ENCODE measurements at places on chromosomes 4 and X. TPM values are rescaled to one million over a fixed set of nuclear protein-coding genes. Genes with fewer than 3 reads are reported as not detected.

DNA sequence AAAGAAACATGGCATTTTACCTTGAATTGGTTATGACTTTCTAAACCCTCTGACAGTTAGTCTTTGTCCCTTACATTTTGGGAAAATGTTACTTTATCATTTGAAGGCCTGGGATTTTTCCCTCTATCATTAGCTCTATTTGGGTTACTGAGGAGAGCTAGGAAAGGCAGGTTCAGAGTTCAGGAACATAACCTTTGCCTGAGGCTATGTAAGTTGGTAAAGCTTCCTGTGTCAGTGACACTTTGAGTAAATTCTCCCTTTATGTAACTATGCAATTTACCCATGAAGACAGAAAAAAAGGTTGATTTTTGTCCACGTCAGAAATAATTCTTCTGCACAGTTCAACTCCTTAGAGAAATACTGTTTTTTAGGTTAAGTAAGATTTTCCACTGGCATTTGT, 171.8 kb upstream of the NRK start:
- no peak for DNase-seq

DNA sequence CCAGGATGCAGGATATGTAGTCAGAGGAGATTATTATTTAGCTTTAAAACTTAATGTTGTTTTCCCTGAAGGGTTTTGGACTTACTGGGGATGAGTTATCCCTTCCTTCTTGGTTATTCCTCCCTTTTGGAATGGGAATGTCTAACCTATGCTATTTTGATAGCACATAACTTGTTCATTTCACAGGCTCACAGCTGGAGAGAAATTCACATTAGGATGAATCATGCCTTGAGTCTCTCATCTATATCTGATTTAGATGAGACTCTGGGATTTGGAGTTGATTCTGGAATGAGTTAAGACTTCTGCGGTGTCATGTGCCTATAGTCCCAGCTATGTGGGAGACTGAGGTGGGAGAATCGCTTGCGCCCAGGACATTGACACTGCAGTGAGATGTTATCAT, 81.1 kb downstream of the ATP11C start:
- no peak for DNase-seq

GRCh38 chr4:42513748-42514492, 116.6 kb downstream of the SHISA3 start:
- DNase-seq: no peak

- no peak for DNase-seq
Measured at GRCh38 chr4:143391895-143392294, 55.2 kb downstream of the GAB1 start.

DNA sequence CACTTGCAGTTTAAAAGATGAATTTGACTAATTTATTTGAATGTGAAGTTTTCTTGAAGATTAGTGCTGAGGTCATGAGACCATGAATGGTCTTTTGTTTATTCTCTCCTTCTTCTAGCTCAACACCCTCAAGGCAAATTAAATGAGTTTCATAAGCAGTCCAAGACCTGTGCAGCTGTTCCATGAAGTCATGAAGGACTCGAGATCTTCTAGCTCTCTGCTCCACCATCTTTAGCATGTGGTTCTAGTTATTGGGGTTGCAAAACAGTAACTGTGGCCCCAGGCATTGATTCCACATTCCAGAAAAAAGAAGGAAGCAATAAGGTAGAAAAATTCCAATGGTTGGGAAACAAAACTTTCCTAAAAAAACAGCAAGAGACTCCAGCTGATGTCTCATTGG, 84.2 kb upstream of the HS3ST1 start:
- no peak for DNase-seq

Gene SLC6A8
- total RNA-seq: 23.2 TPM

- no peak for DNase-seq
Measured at GRCh38 chr4:183374950-183375555, 52.8 kb upstream of the CLDN24 start.

DNA sequence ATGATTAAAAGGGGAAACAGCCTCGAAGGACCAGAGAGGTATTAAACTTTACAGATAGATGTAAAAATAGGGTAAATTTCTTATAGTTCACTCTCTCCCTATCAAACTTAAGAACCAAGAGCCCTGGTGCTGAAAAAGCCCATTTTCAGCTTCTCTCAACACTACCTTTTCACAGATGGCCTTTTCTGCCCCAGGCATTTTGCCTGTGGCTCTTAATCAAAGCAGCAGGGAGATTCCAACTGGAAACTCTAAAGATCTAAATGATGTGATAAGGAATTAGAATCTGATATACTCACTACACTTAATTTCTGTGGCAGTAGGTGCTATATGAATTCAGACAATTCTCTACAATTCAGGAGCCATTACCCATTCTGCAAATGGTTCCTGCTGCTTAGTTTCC, 60.0 kb downstream of the AMMECR1 start:
- DNase-seq: no peak

GRCh38 chr4:14222377-14223029, 595.0 kb upstream of the BOD1L1 start:
- DNase-seq: no peak

Gene AMMECR1
- 2.9 TPM for total RNA-seq

DNA sequence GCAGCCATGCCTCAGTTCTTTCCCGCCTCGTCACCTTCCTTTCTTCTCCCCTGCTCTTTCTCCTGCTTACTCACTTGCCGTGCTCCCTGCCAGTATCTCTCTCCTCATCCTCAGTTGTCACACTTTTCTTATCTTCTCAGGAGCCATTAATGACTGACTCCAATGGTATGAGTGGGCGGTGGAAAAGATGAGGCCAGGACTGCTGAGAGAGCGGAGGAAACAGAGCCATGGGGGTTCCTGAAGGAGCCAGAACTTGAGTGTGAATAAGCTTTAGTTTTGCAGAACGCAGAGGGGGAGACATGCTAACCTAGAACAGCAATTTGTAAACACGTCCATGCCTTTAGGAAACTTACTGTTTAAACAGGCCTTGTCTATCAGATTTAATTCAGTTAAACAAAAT, 126.5 kb downstream of the CHIC2 start:
- DNase-seq: no peak

Gene SMIM10L2A
- total RNA-seq: 2.7 TPM

DNA sequence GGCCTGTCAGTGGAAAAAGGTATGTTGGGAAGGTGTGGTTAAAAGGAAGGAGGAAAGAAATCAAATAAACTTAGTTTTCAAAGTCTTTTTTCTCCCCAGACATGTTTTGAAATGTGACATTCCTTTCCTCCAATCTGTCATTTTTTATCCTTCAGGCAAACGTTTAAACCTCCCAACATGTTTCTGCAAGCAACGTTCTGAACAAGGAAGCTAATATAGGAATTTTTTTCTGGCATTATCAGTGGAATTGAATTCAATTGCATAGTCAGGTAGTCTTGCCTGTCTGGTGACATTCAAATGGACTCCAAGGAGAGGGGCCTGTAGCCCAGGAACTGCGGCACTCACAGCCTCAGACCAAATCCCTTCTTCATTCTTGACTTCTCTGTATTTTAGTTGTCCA, 30.0 kb upstream of the RASSF6 start:
- no peak for DNase-seq

GRCh38 chr4:126405369-126405982, 1090.7 kb downstream of the FAT4 start:
- DNase-seq: no peak

Gene HHIP
- total RNA-seq: 7.8 TPM
